ENCODE measurements at places on chromosomes 3 and 15.

GRCh38 chr3:128226795-128227395 lies 73.6 kb downstream of the EEFSEC start:
- DNase-seq = no peak

GRCh38 chr15:101296418-101297405 lies 1.7 kb upstream of the SNRPA1 start:
- no peak for DNase-seq

GRCh38 chr3:178483704-178484103 lies 52.5 kb upstream of the KCNMB2 start:
- DNase-seq = no peak

GRCh38 chr3:126964950-126965349 lies 18.0 kb upstream of the PLXNA1 start:
- DNase-seq = no peak

DNA sequence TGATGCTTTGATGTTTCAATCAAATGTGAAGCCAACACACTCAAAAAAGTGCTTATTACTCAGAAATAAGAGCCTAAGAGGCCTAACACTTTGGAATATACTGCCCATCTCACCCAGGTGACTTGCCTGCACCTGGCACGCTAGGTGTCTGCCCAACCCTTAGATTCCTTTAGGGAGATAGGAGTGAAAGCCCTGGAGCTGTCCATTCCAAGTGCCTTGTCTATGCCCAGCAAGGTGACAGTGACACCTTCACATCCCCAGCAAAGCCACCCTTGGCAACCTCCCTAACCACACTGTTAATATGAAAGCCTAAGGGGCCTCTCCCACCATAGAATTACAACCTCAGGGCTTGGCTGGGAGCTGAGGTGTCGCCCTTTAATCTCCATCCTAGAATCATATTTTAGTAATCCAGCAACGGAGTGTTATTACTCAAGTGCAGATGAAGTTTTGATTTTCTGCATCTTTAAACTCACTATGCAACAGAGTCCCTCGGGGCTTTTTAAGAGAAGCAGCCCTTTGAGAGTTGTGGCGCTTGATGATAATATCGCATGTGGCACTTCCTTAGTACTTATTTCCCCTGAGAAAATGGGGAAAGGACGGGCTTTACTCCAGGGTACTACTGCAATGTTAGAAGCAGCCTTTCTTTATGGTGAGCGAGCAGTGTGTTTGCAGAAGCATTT lies 24.8 kb downstream of the ATP10A start:
- DNase-seq = no peak

DNA sequence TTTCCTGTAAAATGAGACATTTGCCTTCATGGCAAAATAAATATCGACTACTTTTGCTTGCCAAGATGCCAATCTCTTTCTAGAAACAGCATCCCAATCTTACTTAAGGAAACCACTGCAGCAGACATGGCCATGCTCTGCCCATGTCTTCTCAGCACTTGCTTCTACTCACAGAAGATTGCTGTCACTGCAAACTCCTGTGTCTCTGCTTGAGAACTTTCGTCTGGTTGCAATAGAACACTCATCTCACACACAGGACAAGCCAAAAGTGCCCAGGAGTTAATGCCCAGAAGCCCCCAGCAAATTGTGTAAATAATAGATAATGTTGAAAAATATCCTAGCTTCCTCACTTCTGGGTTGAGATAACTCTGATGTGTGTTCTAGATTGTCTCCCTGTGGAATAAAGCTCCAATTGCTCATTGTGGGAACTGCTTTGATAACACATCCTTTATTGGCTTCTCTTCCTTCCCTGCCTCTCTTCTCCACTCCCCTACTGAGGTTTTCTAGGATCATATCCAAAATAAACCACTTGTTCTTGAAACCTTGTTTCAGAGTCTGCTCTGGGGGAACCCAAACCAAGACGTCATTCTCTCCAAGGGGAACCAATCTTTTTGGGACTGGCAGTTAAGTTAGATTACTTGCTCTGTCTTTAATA lies 156.3 kb upstream of the STRIT1 start:
- no peak for DNase-seq

- no peak for DNase-seq
Measured at GRCh38 chr15:45349623-45350022, 28.7 kb downstream of the GATM start.

DNA sequence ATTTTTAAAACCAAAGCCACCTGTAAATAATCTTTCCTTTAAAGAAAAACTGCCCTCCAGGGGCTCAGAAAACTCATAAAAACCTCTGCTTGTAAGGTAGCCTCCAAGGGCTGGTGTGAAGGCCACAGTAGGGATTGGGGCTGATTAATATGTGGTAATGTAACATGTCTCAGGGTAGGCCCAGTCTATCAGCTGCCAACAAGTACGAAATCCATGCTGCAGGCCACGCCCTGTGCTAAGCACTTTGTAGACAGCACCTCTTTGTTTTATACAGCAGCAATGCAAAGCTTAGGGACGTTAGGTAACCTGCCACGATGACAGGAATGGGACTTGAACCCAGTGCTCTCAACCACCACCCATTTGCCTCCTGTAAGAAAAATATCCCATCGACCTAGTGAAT lies 65.6 kb upstream of the PRICKLE2 start:
- no peak for DNase-seq

GRCh38 chr3:127003175-127003555 lies 20.2 kb downstream of the PLXNA1 start:
- no peak for DNase-seq

GRCh38 chr3:141699324-141699723 lies 38.8 kb upstream of the RNF7 start:
- no peak for DNase-seq

DNA sequence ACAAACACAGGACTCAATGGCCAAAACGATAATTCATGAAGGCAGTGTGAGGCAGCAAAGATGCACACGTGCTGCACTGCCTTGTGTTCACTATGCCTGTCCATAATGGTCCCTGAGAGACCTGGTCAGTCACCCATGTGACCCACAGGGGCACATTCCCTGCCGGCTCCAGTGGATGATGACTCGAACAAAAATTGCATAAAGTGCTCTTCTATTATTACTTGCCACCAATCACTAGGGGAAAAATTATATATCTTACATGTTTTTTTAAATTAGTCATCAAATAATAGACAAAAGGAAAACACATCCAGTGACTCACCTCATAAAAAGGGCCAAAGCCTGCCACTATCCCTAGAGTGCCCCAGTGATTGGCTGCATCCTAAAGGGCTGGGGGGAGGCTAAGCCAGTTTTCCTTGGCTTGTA lies 47.5 kb downstream of the UBP1 start:
- no peak for DNase-seq

All from NCI-H2029 (cell line).